ENCODE measurements at places on chromosomes 2 and 18.

DNA sequence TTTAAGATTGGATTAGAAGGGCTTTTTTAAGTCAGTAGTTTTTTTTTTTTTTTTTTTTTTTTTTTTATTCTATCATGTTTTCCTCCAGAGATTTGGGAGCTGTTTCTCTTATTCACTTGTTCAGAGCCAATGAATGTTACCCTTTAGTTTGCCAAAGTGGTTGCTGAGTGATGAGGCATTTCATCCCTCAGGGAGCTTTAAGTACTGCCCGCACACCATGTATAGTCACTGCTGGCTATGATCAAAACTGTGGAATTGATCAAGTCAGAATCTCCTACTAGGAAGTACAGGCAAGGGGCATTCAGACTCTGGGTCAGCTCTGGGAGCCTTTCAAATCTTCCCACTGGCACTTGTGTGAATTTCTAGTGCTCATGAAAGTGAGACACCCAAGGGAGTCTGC is 201.6 kb downstream of the IKZF2 start:
- DNase-seq, result no peak

DNA sequence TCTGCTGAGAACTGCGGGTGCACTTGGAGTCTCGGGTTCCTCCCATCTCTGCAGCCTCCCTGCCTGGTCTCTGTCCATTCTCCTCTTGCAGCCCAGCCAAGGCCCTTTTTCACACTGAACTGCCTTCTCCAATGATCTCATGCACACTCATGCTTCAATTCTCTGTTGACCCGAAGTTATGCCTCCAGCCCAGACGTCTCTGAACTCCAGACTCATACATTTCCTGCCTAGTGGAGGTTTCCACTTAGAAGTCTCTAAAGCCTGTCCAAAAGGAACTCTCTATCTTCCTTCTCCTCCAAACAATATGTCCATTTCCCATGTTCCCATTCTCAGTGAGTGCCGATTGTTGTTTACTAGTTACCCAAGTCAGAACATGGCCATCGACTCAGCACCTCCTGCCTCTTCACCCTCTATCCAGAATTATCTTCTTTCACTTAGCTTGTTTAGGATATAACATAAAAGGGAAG is 155.2 kb downstream of the IRS1 start:
- DNase-seq, result no peak

DNA sequence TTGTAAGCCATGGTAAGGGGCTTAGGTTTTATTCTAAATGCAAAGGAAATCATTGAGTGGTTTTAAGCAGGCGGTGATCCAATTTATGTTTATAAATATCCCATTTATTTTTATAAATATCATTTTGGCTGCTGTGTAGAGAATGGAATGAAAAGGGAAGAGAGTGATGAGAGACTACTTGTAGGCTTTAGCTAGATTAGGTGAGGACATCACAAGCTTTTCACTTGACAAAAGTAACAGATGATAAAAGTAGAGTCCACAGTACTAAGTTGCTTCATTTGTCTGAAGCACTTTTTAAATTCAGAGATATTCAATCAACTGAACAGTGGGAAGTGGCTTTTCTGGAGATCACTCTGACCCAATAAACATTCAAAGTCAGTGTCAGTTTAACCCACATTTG is 65.4 kb upstream of the FSHR start:
- DNase-seq, result no peak

DNA sequence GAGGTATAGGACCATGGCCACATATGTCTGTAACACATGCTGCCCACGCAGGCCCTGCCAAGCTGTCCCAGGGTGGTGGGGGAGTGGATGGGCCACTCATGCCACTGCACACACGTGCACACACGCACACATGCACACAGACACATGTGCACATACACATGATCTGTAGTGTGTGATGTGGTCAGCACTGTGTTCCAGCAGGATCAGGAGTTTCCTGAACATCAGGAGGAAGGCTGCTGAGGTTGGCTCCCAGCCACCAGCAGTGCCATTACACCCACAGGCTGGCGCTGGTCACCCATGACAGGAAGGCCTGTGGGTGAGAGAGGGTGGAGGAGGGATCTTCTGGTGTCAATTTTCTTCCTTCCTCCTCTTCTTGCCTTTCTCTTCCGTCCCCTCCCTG is 44.7 kb downstream of the POMC start:
- no peak for DNase-seq

GRCh38 chr2:70684846-70685622 is 83.0 kb downstream of the ADD2 start:
- DNase-seq, result peak; percentile 10

- no peak for DNase-seq
Measured at GRCh38 chr2:216905649-216906329, 45.9 kb upstream of the TNP1 start.
